ENCODE measurements at places on chromosomes 6 and 20.

DNA sequence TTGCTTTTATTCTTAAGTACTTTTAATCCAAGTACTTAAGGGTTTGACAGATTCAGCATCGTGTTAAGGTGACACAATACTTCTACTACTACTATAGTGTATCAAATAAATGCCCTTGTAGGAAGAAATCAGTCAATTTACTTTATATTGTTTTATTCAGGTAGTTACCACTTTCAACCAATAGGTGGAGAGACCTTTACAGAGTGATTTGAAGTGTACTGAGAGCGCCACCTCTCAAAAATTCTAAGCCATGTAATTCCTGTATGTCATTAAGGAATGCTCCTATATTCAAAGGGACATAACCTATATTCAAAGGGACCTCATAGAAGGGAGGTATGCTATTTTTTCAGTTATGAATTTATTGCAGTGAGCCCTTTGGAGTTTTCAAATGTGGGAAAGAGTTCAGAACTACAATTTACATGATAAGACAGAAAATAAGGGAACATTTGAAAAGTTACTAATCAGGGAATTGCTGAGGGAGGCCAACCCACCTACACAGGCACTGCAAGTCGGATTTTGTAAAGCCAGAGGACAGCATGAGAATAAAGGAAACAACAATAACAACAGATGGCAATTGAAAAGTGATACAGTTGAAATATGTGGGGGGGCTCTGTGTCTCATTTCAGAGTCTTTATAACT, 955.6 kb downstream of the TBC1D32 start:
- no peak for DNase-seq

GRCh38 chr6:89518352-89519055, 85.6 kb downstream of the ANKRD6 start:
- no peak for DNase-seq

DNA sequence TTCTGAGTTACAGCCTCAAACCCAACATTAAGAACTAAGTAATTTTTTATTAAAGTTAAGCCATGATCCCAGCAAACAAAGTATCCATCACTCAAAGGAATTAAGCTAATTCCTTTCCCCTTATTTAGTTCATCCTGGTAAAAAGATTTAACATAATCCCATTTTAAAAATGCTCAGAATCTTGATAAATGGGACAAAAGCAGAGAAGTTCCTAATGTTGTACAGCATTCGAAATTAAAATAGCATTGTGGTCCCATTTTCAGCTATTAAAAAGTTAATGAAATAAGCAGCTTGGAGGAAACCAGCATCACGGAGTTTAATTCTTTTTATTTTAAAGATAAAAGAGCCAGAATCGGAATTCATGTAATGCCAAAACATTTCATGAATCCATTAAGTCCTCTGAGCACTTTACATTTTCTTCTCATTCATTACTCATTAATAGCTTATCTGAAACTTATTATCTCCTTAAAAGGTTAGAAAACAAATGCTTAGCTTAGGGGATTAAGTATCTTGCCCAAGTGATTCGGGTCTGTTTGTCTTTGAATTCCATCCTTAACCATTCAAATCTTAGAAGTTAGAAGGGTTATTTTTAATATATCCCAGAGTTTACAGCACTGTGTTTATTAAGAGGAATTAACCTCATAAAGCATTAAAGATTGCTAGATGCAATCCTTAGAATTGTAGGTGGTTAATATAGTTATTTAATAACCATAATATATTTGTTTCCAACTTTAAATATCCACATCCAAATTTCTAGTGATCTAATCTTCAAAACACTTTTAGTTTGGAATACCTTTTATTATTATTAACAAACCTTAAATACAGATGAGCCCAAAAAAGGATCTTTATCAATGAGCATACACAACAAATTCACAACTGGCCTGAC, 11.2 kb downstream of the RBM39 start:
- no peak for DNase-seq

DNA sequence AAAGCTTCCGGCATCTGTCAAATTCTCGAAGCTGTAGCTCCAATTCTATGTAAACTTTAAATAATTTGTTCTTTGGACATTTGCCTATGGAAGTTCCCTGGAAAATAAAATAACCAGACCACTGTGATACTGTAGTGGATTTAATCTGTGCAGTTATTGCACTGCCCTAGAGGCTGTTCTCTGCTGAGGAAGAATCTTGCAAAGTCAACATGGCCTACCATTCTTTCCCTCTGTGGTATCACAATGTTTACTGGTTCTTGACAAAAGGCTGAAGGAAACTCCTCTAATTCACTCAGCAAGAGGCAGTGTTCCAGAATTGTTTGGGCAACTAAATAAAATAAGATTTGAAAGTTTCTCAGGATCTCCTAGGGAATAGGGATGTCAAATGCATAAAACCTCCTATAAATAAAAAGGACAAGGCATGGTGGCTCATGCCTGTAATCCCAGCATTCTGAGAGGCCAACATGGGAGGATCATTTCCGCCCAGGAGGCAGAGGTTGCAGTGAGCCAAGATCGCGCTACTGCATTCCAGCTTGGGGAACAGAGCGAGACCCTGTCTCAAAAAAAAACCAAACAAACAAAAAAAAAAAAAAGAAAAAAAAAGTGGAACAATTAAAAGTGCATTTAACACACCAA, 12.4 kb downstream of the CRNKL1 start:
- DNase-seq = no peak

GRCh38 chr6:64230530-64230929, 594.9 kb downstream of the PHF3 start:
- no peak for DNase-seq
